BE2C (cell line): ENCODE measurements at places on chromosomes 6 and 20.

DNA sequence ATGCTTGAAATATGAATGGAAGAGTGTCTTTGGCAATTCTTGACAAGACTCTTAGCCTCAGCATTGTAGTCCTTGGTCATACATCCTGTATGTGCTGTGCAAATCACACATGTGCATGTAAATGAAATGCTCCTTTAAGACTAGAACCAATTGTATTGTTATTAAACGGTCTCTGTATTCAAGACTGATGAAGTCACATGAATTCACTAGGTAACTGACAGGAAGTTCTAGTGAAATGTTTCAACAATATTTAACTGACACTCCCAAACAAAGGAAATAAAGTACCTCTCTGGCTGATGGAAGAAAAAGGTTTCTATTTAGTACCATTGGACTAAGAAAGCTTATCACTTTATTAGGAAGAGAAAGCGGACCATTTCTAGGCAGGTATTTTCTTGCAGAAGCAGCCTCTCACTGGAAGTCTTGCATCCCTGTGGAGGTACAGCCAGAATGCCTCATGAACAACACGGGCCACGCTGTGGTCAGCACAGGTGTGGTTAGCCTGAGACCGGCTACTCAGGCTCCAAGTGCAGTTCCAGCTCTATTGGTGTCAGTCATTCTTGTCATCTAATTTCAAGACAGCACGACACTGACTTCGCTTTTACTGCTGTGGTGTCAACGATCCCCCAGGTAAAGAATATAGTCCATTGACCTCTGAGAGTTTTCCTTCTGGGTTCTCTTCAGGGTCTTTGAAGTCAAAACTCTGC, 17.3 kb downstream of the PPP1R3G start:
- no peak for DNase-seq

DNA sequence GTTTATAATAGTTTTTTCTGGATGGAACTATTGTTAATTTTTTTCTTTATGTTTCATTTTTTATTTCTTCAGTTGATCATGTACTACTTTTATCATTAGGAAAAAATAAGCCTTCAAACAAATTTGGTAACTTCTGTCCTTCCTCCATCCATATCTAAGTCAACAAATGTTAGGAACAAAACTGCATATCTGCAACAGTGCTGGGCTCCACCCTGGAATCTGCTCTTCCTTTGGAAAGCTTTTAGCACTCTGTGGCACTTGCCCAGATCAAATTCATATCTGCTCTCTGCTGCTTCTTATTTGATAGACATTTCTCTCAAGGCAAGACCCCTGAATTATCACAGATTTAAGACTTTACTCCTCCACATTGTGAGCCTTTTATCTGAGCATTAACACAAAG, 24.3 kb upstream of the GPR63 start:
- no peak for DNase-seq

- DNase-seq: peak; percentile 57
These were observed 4.2 kb downstream of the BRD2 start for GRCh38 chr6:32972353-32973143.

- no peak for DNase-seq
These were observed 248.0 kb downstream of the CDH26 start for GRCh38 chr20:60206259-60206658.

- DNase-seq: no peak
These were observed 1.2 kb downstream of the ENTPD6 start for GRCh38 chr20:25196786-25197120.

DNA sequence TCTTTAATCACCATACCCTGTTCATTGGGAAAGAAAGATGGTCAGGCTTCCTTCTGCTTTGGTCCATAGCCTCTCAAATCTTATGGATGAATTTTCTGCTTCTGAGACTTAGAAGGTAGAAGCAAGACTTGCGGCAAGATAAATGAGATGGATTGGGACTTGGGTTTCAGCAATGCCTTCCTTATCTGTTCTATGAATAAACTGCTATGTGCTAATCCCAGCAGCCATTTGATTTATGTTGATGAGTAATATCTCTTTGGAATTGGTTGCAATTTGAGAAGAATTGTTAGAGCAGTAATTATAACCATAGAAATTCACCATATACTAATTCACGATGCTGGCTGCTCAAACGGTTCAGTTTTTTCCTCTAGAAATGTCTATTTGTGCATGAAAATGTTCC, 48.3 kb downstream of the TXLNB start:
- no peak for DNase-seq

- no peak for DNase-seq
These were observed 52.4 kb upstream of the SERINC1 start for GRCh38 chr6:122524056-122524455.

- DNase-seq: no peak
These were observed 11.0 kb downstream of the LY86 start for GRCh38 chr6:6599468-6599873.
